ENCODE measurements at places on chromosomes 11 and 22.

DNA sequence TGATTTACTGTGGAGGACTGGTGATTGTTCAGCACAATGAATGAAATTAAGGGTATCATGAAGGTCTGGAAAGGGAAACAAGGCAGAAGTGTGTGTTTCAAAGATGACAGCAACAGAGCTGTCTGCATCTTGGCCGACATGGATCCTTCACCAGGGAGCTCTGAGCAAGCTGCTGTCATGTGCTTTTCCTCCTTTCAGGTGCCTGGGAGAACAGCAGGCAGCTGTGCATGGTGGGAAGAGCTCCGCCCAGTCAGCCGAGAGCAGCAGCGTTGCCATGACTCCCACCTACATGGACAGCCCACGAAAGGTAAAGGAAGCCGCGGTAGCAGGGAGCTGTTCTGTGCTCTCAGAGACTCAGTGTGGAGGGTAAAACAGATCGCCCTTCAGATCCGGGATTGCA lies 87.1 kb upstream of the YWHAH start:
- no peak for DNase-seq

- DNase-seq: no peak
Measured at GRCh38 chr22:50712341-50713007, 25.5 kb upstream of the ACR start.

DNA sequence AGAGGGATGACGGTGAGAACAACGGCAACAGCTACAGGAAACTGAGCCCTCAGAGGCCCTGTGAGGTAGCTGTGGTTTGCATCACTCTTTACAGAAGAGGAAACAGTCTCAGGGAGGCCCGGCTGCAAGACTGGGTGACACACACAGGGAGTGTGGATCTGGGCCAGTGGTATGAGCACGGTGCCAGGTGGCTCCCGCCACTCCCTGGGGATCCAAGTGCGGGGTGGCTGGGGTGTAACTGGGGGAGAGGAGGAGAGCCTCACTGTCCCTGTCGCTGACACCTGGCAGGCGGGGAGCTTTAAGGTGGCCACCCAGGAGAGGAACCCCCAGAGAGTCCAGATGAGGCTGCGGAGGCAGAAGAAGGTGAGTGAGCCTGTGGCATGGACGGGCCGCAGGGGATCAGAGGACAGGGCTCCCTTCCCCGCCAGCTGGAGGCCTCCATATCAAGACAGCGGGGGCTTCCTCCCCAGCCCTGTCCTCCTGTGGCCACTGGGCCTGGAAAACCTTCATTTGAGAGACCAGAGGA lies 5.6 kb downstream of the RGL4 start:
- peak; percentile 52 for DNase-seq

GRCh38 chr11:125483592-125483991 lies 12.5 kb downstream of the FEZ1 start:
- DNase-seq: no peak

DNA sequence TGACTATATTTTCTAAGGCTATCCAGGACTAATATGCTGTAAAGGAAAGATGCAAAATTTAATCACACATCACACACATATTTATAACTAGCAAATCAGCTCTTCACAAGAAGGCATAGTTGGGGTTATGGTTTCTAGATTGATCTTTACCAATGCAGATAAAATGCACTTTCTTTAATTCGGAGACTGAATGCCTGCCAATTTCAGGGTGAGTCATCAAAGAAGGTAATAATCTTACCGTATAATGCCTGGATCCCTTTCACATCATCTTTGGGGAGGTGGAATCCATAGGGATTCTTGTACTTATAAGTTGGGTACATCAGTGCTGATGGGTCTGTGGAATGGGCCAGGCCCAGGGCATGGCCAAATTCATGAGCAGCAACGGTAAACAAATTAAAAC lies 16.4 kb downstream of the MMP20 start:
- DNase-seq: no peak

DNA sequence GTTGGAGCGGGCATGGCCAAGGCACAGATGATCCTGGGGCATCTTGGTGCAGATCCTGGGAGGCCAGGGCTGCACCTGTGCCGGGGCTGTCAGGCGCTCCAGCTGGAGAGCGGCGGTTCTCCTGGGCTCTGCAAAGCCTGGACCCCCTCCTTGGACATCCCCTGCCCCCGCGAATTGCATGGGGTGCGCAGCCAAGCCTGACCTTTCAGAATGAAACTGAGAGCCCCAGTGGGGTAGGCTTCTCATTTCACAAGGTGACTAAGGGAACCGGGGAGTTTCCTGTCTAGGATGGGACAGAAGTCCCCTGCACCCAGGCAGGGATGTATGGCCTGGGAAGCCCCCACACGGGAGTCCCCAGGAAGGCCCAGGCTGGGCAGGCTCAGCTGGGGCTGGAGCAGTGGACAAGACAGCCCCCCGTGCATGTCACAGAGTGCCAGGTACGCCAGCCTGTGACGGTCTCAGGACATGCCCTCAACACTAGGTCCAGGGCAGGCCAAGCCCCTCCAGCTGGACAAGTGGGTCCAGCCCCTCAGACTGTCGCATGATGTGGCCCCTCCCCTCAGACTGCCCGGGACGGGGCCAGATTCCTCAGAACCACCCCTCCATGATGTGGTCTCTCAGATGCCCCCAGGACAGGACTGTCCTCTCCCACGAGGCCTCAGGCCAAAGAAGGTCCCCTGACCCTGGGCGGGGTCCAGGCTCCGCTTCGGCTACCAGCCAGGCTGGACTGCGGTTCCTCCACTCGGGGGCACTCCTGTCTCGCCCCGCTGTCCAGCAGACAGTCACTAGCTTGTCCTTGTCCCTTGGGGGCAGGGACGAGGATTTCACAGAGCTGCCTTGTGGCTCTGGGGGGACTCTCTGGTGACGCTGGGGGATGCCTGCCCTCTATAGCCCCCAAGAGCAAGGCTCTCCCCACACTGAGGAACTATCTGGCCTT lies 2.3 kb downstream of the LSP1 start:
- DNase-seq: no peak

GRCh38 chr11:34051349-34052035 lies at the start of gene CAPRIN1:
Gene CAPRIN1 (plus strand): TSS chr11:34051731. CDS start chr11:34052421, 690 bp downstream.
- peak; percentile 67 for DNase-seq

DNA sequence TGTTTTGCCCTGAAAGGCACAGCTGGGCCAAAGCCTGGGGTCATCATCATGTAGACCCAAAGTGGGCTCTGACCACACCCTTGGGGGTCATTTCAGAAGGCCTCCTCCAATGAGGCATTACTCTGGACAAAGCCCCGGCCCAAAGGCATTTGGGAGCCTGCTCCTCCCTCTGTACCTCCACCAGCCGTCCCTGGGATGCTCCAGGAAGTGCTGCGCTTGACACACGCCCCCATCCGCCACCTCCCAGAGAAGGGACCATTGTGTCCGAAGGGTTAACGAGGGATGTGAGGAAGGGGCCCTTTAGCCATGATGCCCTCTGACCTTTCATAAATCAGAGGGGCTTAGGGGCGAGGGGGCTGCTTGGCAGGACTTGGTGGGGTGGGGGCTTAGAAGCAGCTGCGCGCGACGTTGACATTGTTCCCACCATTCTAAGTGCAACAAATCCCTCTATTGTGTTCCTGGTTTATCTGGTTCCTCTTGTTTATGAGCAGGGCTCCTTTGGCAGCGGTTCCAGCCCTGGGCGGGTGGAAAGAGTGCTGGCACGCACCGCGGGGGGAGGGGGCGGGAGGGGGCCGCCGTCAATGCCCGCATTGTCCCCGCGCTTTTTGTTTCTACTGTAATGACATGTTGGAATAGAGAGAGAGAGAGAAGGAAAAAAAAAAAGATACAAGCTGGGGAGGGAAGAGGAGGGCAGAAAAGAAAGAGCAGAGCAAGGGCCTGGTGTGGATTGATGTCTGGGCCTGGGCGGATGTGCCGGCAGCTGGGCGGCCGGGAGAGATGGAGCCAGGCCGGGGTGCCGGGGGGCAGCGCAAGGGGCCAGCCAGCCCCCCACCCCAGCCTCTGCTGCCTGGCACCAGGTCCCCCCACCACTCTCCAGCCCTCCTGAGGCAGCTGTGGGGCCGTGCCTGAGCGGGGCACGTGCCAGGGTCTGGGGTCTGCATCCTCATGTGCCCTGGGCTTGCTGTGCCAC lies 32.1 kb upstream of the SOX10 start:
- DNase-seq: no peak

DNA sequence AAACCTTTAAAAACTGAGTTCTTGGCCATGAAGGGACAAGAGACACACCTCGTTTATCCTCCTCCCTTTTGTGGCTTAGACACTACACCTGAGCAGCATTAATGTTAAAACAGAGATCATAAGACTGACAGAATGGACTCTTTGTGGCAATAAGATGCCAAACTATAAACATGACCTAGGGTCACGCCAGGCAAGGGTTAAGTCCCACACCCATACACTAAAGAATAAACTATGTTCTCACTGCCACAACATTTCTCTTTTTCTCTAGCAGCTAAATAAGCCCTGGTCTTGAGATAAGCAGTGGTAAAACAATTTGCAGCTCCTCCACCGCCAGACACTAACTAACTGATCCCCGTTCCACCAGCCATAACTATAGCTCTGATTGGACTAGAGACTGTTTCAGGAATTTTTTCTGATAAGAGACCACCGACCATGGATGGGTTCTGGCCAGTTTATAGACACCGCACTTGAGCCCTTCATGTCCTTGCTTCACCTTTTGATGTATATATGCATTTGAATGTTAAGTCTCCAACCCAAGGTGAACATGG lies 4.9 kb upstream of the SLCO2B1 start:
- DNase-seq: no peak
